ENCODE measurements at places on chromosomes 2 and 18.

- no peak for DNase-seq
Measured at GRCh38 chr2:182619276-182619675, 96.8 kb upstream of the DNAJC10 start.

GRCh38 chr2:239905884-239906654 lies 119.1 kb downstream of the NDUFA10 start:
- DNase-seq: no peak

GRCh38 chr18:9779630-9780029 lies 71.5 kb downstream of the RAB31 start:
- DNase-seq: no peak

DNA sequence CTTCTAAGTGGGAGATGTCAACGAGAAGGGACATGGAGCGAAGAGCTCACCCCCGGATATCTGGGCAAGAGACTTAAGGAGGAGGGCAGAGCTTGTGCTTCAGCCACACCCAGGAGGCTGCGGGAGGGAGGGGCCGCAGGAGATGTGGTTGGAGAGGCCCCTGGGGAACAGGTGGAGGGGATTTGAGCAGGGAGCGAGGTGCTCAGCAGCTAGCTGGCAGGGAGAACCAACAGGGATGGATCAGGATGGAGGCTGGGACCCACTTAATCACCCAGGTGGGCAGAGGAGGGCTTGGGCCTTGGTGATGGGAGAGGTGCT lies 78.3 kb downstream of the MBP start:
- DNase-seq: peak; percentile 39

GRCh38 chr18:71784777-71785176 lies 759.4 kb downstream of the CBLN2 start:
- no peak for DNase-seq

DNA sequence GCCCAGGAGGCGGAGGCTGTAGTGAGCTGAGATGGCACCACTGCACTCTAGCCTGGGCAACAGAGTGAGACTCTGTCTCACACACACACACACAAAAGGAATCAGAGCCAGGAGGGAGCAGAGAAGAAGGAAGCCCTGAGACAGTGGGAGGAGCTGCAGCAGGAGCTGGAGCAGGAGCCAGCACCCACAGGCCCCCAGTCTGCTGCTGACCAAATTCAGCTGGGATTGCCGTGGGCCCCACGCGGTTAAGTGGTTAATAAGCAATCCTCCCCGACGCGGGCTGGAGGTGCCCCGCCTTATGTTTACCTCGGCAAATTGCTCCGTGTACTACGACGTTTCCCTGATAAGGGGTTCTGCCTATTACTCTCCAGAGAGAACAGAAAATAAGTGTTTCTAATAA lies 265.3 kb downstream of the TWIST2 start:
- DNase-seq: no peak

- DNase-seq: no peak
Measured at GRCh38 chr2:106108351-106108750, 85.8 kb downstream of the UXS1 start.

DNA sequence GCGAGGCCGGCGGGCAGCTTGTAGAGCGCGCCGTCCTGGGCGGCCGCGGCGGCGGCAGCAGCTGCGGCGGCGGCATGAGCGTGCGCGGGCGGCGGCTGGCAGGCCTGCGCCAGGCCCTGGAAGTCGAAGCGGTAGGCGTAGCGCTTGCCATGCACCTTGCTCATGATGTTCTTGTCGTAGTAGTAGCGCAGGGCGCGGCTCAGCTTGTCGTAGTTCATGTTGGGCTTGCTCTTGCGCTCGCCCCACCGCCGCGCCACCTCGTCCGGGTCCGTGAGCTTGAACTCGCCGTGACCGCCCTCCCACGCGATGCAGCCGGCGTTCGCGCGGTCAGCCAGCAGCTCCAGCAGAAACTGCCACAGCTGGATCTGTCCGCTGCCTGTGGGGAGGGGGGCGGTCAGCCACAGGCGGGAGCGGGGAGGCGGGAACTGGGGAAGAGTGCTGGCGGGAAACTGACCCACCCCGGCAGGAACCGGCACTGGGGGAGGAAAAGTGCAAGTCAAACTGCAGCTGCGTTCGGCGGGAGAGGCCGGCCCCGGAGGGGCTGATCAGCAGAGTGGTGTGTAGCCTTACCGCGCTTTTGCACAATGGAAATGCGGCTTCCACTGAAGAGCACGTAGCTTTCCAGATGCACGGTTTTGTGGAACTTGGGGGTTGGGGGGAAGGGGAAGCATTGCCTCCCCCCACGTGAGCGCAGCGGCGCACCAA lies 3.0 kb downstream of the FEV start:
- DNase-seq: no peak

DNA sequence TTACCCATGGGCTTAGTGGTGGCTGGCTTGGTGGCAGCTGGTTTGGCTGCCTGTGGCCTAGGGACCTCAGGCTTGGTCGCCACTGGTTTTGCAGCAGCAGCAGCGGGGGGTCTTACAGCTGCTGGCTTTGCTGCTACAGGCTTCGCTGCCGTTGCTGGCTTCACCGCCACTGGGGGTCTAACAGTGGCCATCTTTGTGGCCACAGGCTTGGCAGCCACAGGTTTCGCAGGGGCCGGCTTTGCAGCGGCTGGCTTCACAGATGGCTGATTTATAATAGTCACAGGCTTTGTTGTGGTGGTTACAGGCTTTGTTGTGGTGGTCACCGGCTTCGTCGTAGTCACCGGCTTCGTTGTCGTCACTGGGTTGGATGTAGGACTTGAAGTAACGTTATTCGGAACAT lies 77.8 kb downstream of the COL6A3 start:
- DNase-seq: no peak

DNA sequence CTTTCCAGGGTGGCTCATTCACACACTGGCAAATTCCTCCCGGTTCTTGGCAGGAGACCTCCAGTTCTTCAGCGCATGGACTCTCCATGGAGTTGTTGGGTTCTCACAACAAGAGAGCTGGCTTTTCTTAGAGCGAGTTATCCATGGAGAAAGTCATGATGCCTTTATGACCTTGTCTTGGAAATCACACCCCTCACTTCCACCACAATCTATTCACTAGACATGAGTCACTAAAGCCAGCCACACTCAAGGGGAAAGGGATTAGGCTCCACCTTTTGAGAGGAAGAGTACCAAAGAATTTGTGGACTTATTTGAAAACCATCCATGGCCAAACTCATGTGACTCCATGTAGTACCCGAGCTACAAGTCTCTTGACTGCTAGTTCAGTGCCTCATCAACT lies 160.5 kb downstream of the SETBP1 start:
- DNase-seq: no peak

DNA sequence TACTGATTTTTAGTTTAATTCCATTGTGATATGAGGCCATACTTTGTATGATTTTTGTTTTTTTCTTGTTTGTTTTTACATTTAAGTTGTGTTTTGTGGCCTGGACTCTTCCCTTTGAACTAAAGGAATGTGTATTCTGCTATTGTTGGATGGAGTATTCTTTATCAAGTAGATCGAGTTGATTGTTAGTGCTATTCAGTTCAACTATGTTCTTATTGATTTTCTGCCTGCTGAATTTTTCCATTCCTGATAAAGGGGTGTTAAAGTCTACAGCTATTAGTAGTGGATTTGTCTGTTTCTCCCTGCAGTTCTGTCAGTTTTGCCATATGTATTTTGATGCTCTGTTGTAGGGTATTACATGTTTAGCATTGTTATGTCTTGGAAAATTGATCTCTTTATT lies 14.5 kb downstream of the RNF144A start:
- no peak for DNase-seq

DNA sequence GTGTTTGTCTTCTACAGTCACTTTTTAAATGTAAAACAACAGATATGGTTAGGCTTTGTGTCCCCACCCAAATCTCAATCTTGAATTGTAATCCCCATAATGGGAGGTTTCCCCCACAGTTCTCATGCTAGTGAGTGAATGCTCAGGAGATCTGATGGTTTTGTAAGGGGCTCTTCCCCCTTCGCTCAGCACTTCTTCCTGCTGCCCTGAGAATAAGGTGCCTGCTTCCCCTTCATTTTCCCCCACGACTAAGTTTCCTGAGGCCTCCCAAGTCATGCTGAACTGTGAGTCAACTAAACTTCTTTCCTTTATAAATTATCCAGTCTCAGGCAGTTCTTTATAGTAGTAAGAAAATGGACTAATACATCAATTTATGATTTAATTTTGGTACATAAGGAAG lies 118.0 kb upstream of the SNTG2 start:
- DNase-seq: no peak

DNA sequence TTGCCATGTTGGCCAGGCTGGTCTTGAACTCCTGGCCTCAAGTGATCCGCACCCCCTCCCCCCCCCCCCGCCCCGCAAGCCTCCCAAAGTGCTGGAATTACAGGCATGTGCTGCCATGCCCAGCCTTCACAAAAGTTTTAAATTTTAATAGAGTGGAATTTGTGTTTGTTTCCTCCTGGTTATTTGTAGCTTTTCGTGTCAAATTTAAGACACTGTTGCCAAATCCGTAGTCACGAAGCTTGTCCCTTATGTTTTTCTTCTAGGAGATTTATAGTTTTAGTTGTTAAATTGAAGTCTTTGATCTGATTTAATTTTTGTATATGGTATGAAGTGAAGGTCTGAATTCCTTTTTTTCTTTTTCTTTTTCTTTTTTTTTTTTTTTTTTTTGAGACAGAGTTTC lies 14.7 kb downstream of the ZNF236 start:
- DNase-seq: no peak
